ENCODE measurements at places on chromosomes 13 and 19.

GRCh38 chr19:50384685-50385535 lies 763 bp downstream of the POLD1 start:
- DNase-seq: no peak

DNA sequence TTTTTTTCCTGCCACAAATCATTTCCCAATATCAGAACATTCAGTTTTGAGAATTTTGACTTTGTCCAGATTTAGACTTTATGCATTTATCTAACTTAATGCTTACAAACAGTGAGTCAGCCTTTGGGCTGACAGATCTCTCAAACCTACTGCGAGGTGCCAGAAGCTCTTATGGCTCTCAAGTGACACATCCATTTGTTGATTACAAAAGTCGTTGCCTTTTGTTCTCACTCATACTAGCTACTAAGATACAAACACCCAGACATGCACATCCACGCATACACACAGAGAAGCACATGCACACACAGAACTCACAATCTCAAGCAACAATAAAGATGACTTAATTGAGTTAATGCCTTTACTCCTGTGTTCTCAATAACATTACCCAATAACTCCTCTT lies 1147.5 kb downstream of the DIAPH3 start:
- no peak for DNase-seq

GRCh38 chr19:15180451-15181390 lies 20.1 kb downstream of the NOTCH3 start:
- DNase-seq: no peak

- DNase-seq: no peak
Measured at GRCh38 chr13:94327318-94327717, 152.2 kb downstream of the DCT start.

DNA sequence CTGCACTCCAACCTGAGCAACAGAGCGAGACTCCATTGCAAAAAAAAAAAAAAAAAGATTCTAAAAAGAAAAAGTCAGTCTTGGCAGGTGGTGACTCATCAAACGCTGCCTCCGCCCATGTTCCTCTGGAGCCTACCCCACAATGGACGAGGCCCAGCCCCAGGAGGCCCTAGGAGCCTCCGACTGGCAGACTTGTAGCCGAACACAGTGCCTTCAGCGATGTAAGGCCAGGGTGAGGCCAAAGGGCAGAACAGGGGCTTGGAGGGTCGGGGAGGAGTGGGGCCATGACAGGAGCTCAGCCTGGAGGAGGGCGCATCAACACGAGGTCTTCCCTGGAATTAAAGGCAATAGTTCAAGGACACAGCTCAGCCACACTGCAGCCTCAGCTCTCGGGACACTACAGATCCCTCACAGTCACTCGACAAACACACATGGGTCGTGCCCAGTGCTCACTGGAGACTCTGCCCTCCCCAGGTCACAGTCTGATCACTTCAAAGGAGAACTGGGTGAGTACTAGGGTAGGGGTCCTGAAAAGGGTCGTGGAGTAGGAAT lies 5.1 kb downstream of the USE1 start:
- no peak for DNase-seq

DNA sequence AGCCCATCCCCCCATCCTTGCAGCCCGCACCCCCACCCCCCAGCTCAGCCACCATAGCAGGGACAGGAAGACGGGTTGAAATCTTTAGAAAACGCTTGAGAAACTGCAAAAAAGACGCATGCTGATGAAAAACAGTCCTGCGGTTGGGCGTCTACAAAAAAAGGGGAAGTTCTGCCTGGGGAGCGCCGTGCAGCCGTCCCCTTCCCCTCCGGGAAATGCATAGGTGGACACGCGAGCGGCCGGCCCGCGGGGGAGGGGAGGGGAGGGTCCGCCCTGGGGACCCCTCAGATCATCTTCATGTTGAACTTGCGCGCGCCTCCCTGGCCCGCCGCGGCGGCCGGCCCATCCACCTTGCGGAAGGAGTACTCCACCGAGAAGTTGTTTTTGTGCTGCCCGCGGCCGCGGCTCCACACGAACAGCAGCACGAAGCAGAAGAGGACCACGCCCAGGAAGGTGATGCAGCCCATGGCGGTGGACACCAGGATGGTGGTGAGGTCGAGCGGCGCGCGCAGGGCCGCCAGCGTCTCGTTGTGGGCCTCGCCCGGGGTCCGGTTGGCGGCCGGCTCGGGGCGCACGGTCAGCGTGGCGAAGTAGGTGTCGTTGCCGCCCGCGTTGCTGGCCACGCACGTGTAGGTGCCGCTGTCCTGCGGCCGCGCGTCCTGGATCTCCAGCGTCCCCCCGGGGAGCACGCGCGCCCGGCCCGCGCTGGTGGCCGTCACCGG lies 7.9 kb upstream of the PEAK3 start:
- DNase-seq: peak; percentile 61

GRCh38 chr19:43589678-43590077 lies 6.3 kb downstream of the IRGQ start:
- no peak for DNase-seq

DNA sequence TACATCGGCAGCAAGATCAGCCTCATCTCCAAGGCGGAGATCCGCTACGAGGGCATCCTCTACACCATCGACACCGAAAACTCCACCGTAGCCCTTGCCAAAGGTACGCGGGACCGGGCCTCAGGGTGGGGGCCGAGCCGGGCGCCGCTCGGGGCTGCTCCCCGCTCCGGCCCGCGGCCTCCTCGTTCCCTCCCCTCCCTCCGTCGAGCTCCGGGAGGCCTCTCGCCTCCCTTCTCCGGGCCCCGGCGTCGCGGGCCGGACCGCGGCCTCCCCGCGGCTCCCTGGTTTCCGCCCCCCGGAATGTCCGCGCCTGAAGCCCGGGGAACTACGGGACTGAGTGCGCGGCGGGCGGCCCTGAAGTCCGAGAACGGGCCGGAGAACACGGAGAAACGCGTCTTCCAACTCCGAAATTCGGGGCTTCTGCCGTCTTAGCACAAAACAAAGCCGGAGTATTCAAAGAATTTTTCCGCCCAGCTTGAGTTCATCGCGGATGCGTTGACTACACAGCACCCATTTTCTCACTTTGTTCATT lies 423 bp downstream of the LSM14A start:
- DNase-seq: peak; percentile 18

DNA sequence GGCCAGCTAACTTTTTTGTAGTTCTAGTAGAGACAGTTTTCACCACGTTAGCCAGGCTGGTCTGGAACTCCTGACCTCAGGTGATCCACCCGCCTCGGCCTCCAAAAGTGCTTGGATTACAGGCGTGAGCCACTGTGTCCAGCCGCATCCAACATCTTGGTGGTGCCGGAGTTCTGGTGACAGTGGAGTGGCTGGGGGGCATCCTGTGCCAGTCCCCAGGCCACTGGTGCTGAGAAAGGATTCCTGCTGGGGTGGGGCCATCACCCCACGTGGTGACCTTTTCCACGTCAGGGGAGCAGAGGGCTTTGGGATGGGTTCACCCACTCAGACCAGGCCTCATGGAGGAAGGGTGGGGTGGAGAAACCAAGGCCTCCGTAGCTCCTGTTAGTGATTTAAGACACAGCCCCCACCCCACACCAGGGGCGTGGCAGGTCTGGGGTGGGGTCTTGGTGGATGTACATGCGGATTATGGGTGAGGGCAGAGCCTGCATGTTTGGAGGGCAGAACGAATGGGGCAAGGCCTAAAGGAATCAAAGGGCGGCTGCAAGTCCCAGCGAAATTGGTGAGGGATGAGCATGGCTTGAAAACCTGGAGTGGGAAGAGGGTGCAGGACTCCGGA lies 12.9 kb upstream of the TUBB4A start:
- no peak for DNase-seq

DNA sequence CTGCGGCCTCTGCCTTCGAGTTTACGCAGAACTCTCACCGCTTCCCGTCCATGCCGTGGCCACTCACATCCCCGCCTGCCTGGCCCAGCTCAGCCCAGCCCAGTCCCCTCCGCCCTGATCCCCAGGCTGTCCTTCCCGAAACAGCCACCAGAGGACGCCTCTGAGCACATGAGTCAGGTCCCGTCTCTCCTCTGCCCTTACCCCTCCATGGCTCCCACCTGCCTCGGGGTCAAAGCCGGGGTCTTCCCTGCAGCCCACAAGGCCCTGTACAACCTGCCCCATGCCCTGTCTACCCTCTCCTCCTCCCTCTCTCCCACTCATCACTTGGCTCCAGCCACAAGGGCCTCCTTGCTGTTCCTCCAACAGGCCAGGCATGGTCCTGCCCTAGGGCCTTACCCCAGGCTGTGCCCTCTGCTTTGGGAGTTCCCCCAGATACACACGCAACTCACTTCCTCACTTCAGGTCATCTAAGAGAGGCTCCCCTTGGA lies 8.1 kb upstream of the SEMA6B start:
- DNase-seq: peak; percentile 24

DNA sequence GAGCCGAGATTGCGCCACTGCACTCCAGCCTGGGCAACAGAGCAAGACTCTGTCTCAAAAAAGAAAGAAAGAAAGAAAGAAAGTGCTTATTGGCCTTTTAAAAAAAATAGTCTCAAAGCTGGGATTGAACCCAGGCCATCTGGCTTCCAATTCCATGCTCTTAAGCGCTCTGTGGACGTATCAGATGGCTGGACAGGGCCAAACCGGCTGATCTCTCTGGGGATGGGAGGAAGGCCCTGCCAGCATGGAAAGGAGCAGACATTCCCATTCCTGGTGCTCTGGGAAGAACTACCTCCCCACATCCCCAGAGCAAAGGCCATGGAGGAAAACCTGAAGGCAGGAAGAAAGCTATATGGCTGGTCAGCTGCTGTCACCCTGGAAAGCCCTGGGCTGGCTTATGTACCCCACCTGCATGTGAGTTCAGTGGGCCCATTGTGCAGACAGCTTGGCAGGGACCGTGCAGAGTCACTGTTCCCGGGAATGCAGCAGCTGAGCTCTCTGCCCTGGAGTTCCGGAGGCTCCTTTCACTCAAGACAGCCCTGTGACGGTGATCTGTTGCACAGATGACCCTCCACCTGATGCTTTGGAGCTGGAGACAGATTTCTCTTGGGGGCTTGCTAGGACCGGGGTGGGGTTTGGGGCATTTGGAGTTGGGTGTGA lies 84.3 kb downstream of the SIPA1L3 start:
- no peak for DNase-seq

- no peak for DNase-seq
Measured at GRCh38 chr13:114047358-114047881, 73.5 kb upstream of the C13orf46 start.

- DNase-seq: no peak
Measured at GRCh38 chr19:11465600-11465999, 15.2 kb downstream of the ELAVL3 start.

DNA sequence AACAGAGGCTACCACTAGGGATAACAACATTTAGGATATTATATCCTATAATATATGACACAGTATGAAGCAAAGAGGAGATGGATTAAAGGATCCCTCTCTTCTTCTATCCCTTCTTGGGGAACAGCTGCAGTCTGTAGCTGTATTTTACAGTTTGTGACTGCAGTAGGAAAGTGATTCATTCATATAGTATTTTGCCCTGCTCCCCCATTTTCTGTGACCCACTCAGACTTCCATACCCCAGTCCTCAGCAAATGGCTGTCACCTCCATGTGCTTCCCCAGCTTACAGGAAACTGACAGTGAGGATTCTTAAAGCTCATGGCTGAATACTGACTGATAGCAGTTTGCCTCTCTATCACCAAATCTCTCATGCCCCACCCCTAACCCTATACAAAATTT lies 27.5 kb downstream of the MICU2 start:
- DNase-seq: no peak

GRCh38 chr13:74136084-74136658 lies 2.0 kb upstream of the KLF12 start:
- peak; percentile 15 for DNase-seq

DNA sequence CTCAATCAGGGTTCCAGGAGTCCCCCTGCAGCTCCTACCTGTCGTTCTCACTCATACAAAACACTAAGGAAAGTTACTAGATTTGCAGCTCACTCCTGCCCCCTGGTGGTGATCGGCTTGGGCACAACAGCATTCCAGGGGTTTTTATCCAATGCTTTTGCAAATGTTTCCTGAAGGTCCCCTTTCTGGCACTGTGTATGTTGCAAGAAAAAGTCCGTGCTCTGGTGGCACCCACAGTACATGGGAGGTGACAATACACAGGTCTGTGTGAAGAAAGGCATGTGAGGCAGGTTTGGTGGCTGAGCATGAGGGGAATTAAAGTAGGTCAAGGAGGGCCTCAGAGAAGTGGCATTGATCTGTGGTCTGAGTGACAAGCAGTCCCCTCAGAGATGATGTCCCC lies 8.6 kb upstream of the TYK2 start:
- DNase-seq: peak; percentile 63

GRCh38 chr19:20271215-20271926 lies 104.4 kb downstream of the ZNF486 start:
- no peak for DNase-seq

- DNase-seq: no peak
Measured at GRCh38 chr13:58579468-58579867, 947.9 kb downstream of the PCDH17 start.

DNA sequence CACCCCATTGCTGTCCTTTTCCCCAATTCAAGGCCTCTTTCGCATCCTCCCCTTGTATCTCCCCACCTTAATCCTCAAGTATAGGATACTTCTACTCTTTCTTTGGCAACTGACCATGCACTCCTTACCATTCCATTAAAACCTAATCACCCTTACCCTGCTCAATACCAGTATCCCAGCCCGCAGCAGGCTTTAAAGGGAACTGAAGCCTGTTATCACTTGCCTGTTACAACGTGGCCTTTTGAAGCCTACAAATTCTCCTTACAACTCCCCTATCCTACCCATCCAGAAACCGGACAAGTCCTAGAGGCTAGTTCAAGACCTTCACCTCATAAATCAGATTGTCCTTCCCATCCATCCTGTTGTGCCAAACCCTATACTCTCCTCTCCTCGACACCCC lies 16.2 kb upstream of the OR10H1 start:
- no peak for DNase-seq

DNA sequence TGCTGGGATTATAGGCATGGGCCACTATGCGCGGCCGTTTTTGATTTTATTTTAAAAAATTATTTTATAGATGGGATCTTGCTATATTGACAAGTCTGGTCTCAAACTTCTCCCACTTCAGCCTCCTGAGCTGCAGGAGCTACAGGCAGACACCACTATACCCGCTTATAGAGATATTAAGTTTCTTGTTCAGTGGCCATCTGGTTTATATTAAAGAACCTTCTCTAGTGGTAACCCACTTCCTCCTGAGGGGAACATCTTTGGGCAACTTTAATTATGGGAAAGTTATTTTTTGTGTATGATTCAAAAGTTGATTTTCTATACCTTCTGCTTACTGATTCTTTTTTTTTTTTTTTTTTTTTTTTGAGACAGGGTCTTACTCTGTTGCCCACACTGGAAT lies 172.7 kb downstream of the KLF5 start:
- no peak for DNase-seq

GRCh38 chr13:113747291-113747833 lies 11.7 kb upstream of the TMEM255B start:
- no peak for DNase-seq

- no peak for DNase-seq
Measured at GRCh38 chr19:6113616-6114188, 3.4 kb upstream of the RFX2 start.

GRCh38 chr13:75256922-75257321 lies 225.0 kb downstream of the TBC1D4 start:
- DNase-seq: no peak

GRCh38 chr13:60379837-60380565 lies 17.0 kb upstream of the TDRD3 start:
- no peak for DNase-seq
